ENCODE measurements at places on chromosomes 12 and 14.

GRCh38 chr14:100786576-100787219, 39.2 kb upstream of the MEG3 start:
- DNase-seq = no peak

DNA sequence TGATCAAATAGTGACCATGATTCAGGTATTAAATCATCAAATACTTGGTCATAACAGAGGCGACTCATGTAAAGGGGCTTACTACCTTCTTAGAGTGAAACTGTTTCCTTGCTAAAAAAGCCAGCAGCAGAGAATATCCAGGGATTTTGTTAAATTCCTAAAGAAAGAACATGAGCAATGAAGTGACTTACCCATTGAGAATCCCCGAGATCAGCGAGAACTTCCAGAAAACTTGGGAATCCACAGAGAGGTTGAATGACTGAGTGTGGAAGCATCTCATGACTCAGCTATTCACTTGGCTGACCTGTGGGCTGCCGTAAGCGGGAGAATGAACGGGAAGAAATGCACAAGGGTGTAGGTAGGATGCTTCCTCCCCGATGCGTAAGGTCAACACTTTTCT, 85.3 kb upstream of the KCNA1 start:
- no peak for DNase-seq

- DNase-seq = no peak
Observed at GRCh38 chr12:27615331-27615891, 80.8 kb upstream of the REP15 start.

- peak; percentile 37 for DNase-seq
Observed at GRCh38 chr14:91108941-91109611, 4.8 kb upstream of the DGLUCY start.

GRCh38 chr14:65880507-65880906, 468.0 kb downstream of the FUT8 start:
- DNase-seq = no peak

DNA sequence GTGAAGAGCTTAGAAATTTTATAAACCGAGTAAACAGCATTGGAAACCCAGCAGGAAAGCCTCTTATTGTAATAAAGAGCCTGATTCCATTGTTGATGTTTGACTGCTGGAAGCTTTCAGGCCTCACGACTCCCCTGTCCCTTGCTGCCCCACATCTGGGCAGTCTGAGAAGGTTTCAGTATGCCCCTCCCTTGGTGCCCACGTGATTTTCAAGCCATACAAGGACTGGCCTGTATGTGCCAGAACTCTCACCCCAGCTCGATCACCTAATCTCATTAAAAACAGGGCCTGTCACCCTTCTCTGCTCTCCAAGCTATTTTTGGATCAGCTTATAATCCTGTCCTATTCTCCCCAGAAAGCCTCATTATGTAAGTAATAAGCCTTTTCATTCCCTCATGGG, 7.5 kb upstream of the PYROXD1 start:
- no peak for DNase-seq

GRCh38 chr12:119180380-119181040, 1.8 kb downstream of the HSPB8 start:
- DNase-seq = no peak

DNA sequence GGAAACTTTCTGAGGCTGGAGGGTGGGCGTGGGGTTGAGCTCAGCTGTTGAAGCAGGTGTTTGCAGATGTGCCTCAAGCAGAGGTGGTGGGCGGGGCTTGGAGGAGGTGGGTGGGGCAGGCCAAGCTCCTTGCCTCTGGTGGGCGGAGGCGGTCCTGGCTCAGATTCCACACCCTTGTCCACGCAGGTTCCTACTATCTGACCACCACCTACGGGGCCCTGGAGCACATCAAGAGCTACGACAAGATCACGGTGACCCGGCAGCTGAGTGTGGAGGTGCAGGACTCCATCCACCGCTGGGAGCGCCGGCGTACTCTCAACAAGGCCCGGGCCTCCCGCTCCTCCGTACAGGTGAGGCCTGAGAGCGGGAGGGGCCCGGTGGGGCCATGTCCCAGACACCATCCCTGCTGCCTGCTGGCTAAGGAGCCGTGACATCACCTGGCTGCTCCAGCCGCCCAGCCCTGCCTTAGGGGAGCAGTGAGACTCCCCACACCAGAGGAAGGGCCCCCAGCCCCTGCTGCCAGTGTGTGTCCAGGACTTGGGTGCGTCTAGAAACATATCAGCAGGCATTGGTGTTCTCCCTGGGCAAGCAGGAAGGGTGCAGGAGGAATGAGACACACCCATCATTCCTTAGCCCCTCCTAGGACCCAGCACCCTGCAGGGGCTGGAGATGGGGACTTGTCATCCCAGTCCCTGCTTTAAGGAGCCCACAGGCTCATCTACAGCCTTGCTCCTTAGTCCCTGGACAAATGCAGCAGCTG, 63.4 kb downstream of the LGMN start:
- DNase-seq = no peak

DNA sequence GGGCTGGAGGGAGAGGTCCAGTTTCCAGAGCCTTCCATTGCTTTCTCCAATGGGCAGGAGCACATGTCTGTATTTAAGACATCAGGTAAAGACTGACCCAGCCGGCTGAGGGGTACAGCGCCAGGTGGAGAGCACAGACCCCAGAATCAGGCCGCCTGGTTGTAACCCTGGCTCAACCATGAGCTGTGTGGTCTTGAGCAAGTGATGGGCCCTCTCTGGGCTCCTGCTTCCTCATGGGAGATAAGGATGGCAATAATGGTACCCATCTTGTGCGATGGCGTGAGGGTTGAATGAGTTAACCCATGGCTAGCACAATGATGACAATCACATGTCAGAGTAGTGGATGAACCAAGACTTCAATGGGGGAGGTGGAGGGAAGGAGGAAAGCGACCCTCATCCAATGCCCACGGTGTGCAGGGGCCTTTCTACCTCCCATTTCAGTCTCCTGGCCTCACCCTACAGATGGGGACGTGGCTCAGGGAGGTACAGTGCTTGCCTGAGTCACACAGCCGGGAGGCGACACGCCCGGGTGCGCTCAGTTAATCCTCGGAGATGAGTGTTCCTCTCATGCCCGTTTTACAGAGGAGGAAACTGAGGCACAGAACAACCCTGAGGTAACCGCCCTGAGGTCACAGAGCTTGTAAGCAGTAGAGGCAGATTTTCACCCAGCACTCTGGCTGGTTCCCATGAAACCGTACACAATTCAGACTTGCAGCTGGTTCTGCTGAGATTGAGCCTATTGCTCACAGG, 163.9 kb downstream of the RBM19 start:
- no peak for DNase-seq

DNA sequence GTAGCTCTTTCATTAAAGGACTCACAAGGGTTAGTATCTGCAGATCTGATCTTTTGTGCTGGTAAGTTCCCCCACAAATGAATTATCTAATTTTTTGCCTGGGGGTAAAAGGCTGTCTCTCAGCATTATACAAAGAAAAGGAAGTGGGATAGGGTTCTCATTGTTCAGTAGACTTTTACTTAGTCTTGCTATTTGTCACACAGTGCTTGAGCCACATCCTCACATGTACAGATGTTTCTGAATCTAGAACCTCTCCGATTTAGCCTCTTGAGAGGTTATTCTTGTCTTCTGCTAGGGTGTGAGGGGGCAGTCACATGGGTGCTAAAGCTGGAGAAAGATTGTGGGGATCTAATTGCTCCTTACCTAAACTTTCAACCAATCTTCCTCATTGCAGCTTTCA, 93.0 kb downstream of the SLC41A2 start:
- DNase-seq = no peak

GRCh38 chr12:88388566-88389540, 191.4 kb downstream of the KITLG start:
- no peak for DNase-seq

DNA sequence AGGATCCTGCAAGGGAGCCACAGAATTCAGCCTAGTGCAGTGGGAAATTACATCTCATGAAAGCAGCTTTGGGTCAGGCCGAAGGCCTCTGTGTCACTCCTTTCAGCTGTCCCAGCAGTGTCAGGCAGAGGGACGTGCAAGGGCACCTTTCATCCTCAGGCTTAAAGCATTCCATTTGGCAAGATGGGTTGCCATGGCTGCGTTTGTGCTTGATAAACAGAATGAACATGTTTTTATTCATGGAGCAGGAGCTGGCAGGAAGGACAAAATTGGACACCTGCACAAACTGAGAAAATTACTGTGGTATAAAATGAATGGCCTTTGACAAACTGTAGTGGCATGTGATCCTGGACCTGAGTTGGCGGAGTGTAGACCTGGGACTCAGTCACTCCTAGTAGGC, 29.4 kb downstream of the ACAD10 start:
- DNase-seq = no peak

DNA sequence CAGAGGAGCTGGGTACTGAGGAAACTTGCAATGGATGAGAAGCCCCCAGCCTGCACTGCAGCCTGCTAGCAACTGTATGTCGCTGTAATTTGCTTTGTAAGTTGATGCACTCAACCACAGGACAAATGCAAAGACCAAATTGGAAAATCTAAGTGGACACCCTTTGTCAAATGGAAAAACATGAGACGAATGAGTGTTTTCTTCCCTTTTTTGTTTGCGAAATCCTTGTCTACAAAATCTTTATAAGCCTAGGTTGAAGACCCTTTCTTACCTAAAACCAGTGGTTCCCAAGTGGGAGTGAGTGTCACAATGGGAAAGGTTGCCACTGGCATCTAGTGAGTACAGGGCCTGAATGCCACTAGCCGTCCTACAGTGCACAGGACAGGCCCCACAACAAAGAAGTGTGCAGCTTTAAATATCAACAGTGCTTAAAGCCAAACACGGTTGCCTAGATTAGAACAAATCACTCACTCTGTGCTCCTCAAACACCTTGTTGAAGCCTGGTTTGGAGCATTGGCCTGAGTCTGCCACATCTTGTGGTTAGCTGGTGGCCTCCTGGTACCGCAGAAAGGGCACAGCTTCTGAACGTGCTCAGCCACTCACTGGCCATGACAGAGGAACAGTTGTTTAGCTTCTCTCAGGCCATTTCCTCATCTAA, 7.6 kb upstream of the VASH1 start:
- DNase-seq = peak; percentile 4

DNA sequence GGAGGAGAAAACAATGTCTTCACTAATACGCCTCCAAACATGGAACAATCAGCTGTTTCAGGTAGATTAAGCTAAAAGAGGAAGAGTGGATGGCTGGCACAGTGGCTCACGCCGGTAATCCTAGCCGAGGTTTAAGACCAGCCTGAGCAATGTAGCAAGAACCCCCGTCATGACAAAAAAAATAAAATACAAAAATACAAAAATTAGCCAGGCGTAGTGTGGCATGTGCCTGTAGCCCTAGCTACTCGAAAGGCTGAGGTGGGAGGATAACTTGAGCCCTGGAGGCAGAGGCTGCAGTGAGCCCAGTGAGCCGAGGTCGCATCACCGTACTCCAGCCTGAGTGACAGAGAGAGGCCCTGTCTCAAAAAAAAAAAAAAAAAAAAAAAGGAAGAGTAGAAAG, 1.2 kb upstream of the MED13L start:
- DNase-seq = no peak

DNA sequence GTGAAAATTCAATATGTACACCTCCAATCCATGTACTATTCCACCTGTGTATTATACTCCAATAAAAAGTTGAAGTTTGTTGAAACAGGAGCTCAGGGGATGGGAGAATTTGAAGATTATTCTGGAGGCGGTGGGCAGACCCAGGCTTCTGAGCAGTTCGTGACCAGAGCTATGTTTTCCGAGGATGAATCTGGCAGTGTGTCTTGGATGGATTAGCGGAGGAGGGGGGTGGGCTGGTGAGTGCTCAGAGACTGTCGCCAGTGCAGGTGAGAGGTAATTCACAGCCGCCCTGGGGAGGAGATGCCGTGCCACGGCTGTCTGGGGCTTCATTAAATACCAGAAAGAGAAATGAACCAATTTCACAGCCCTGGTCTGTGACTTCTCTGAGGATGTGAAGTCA, 283.0 kb upstream of the RTL1 start:
- no peak for DNase-seq

GRCh38 chr12:99767809-99768208, 120.3 kb downstream of the GARIN6 start:
- no peak for DNase-seq

DNA sequence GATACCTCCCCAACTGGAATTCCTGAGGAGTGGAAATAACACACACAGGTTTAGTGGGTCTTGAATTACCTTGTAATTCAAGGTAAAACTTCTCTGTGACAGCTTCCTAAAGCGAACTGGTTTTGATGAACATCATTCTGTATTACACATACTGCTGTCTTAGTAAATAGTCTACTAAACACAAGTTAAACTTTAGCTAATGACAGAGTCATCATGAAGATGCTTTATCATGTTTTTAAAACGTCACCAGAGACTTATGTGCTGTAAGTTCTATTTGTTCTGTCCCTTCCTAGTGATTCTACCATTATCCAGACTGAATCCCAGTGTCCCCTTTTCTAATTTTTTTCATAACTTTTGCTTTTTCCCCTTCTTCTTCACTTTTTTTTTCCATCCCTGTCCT, 11.6 kb upstream of the GXYLT1 start:
- DNase-seq = no peak

DNA sequence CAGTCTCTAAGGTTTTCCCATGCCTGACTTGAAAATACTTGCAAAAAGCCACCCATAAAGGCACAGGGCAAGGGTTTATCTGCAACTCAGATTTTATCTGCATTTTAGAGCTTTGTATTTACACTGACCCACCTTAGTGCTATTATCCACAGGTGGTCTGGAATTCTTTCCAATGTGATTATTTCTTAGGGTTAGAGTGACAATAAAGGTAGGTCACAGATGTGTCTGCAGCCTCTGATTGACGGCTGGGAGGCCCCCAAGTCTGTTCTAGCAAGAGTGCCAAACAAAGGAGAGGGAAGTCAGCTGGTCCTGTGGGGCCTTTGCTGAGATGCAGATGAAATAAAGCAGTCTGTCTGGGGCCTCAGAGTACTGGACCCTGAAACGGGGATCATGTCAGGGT, 64.0 kb downstream of the FRMD6 start:
- no peak for DNase-seq

DNA sequence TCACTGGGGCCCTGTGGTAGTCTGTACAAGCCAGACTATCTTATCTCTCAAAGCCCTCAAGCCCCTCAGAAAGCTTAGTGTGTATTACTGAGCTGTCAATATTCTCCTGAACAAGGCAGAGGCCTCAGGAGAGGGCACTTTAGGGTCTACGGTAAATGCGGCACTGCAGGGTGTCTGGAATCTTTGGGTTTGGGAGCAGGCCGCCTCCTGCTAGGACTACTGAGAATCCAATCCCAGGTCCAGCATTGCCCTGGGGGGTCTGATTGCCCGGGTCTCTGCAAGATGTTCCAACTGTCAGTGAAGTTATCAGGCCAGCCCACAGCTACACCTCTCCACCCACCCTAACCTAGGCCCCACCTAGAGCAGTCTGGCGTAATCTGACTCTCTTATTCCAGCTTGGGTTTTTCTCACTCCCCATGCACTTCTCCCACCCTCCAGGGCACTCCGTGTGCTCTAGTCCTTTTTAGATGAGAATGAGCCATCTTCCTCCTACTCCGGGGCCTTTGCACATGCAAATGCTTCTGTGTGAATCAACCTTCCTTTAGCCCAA, 4.3 kb upstream of the ZFP36L1 start:
- no peak for DNase-seq

DNA sequence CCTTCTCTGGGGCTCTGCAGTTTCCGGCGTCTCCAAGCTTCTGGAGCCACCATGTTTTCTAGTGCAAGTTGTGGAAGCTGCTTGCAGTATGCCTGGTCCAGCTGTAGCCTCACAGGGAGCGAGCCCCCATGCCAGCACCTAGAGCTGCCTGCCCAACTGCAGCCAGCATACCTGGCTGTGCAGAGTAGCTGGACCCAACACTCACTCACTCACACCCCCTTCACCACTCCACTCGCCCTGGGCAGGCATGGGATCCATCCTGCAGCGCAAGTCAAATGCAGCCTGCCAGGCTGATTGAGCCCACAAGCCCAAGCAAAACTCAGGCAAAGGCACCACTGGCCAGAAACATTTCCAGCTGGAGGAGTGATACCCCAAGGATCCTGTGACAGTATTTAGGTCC, 797.3 kb downstream of the SLC16A7 start:
- no peak for DNase-seq

All from kidney (tissue), 22 donors.